ENCODE measurements at places on chromosomes 16 and 17.

DNA sequence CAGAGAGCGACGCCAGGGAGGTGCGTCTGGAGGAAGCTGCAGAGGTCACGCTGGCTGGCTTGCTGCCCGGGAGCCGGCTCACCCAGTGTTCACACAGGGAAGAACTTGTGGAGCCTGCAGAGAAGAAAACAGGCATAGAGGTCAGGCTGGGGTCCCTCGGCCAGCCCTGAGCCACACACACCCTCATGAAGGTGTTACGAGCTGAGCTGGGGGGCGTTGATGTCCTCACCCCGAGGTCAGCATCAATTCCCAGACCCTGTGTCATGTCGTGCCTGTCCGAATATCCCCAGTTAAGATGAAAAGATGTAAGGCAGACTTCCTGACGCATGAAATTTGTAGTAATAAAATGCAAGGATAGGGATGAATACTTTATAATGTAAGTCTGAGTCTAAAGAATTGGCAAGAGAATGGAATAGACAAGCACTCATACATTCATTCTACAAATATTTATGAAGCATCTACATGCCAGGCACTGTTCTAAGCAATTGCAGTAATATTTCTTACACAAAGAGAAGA lies 77.1 kb downstream of the USP31 start:
- DNase-seq = no peak

DNA sequence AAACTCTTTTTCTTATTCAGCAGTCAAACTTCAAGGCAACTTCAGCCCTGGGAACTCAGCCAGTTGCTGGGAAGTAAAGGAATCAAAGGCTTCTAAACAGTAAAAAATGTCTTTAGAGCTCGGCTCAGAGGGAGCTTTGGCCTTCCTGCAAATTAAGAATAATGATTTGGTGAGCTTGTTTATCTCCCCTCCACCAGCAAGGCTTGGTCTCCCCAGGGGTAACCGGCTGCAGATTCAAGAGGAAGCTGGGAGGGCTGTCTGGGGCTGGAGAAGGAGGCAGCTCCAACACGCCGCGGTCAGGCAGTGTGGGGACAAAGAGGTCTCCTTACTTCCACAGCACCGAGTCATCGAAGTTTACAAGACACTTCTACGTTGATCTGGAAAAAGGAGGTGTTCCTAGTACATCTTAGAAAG lies 17.7 kb upstream of the DOC2B start:
- DNase-seq = no peak

DNA sequence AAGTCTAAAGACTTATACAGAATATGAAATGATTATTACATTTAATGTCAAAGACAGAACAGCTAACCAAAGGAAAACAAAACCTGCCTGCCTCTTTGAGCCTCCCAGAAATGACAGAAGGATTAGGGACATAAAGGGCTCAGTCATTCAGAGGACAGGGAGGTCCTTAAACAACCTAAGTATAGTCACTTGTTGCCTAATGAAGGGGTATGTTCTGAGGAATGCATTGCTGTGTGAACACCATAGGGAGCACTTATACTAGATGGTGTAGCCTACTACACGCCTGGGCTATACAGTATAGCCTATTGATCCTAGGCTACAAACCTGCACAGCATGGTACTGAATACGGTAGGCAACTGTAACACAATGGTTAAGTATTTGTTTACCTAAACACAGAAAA lies 106.4 kb downstream of the PARN start:
- no peak for DNase-seq

DNA sequence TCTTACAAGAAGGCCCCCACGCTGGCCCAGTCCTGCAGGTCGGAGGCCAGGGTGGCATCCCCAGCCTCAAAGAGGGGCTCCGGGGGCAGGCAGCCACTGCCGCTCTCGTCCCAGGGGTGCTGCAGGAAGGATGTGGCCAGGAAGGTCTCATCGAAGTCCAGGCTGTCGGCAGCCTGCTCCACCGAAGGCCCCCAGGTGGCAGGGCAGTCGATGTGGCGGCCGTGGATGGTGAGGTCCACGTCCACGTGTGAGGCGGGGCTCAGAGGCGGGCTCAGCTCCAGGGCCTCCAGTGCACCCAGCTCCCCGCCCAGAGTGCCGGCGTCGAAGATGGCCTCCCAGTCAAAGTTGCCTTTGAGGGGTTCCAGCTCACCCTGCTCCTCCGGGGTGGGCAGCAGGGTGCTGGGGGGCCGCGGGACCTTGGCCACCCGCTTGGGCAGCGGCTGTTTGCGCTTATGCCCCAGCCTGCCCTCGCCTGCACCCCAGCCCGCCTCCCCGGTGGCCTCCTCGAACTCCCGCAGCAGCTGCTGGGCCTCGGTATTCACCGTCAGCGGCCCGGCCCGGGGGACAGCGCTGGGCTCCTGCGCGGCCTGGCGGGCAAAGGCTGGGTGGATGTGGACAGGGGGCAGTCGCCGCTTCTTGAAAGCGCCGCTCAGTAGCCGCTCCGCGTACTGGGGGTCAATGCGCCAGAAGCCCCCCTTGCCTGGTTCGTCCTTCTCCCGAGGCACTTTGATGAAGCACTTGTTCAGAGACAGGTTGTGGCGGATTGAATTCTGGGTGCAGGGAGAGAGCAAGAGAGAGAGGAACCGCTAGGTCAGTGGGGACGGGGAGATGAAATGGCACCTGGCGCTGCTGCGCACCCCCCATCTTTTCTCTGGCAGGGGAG lies 3.5 kb downstream of the FOXJ1 start:
- DNase-seq = no peak

- DNase-seq = no peak
Observed at GRCh38 chr17:13087802-13088201, 70.0 kb upstream of the ELAC2 start.

- DNase-seq = no peak
Observed at GRCh38 chr17:55186937-55187770, 77.6 kb upstream of the HLF start.

DNA sequence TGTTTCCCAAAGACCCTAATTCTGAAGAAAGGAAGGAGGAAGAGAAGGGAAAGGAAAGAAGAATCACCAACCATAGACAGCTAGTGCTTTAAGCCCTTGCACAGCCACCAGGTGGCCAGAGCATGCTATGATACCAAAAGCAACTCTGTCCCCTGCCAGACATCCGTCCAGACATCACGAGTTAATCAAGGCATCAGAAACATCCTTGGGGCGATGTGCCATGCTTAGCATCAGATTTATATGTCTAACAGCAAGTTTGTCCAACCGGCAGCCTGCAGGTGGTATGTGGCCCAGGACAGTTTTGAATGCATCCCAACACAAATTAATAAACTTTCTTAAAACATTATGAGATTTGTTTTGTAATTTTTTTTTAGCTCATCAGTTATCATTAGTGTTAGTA lies 2.9 kb upstream of the CRYBA1 start:
- peak; percentile 51 for DNase-seq

DNA sequence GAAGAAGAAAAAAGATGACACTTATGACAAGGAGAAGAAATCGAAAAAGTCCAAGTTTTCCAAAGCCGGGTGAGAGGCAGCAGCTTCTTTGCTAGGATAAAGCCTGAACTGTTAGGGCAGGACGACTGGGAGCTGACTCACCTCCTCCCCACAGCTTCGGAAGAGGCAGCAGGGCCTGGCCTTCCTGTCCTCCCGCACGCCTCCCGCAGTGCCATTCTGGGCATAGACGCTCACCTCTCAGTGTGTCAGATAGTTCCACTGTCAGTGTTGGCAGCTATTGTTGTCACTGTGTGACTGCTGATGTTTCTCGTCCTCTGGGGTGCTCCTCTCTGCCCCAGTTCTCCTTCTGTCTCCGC lies 12.6 kb downstream of the UBN1 start:
- peak; percentile 32 for DNase-seq

DNA sequence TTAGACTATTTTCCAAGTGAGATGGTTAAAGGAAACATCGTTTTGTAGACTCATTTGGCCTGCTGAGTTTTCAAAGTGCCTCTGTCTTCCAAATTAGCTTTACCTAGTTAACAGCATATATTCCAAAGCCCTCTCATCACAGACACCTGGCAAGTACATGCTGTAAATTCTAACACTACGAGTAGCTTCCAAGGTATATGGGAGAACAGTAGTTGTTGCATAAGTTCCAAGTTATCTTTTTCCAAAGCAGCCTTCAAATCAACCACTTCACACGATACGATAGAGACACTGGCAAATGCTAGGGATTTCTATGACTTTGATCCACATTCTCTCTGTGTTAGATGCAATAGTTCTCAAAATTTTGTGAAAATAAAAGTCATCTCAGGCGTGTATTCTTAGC lies 299.3 kb downstream of the CNTNAP4 start:
- no peak for DNase-seq

DNA sequence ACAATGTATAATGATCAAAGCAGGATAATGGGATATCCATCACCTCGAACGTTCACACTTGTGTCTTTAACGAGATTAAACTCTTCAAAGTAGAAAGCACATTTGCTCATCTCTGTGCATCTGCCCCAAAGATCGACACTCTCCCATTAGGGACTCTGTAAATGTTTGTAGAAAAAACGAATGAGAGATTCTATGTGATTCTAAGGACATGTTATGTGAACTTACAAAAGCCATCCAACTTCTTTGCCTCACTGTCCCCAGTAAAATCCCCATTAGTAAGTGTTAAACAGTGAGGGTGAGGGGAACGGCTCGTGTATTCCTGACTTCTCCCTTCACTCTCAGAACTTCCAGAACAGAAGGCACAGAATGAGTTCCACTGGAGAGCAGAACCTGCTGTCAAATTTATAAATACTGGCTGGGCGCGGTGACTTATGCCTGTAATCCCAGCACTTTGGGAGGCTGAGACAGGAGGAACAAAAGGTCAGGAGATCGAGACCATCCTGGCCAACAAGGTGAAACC lies 134.1 kb downstream of the WSCD1 start:
- no peak for DNase-seq

GRCh38 chr16:22664561-22664997 lies 149.4 kb upstream of the HS3ST2 start:
- no peak for DNase-seq

GRCh38 chr16:75112734-75113491 lies 3.7 kb downstream of the LDHD start:
- no peak for DNase-seq

DNA sequence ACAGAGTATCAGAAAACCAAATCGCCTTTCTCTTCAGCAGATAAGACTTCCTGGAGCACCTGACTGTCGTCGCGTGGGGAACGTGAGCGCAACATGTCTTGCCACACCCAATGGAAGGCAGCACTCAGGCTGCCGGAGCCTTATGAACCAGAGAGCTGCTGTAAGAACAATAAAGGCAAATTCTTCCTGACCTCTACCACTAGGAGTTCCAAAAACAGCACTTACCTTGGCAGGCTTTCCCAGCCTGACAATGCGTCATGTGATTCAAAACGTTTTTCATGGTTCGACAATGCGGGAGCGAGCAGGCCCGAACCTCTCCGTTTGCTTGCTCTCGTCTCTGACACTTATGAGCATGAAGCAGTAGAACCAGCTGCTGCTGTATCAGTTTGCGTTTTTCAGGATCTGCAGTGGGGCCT lies 75.8 kb upstream of the TRAP1 start:
- no peak for DNase-seq

GRCh38 chr17:75232786-75233185 lies 27.3 kb downstream of the NUP85 start:
- DNase-seq = no peak

- DNase-seq = peak; percentile 75
Observed at GRCh38 chr17:48051706-48052486, 3.7 kb downstream of the NFE2L1 start.

DNA sequence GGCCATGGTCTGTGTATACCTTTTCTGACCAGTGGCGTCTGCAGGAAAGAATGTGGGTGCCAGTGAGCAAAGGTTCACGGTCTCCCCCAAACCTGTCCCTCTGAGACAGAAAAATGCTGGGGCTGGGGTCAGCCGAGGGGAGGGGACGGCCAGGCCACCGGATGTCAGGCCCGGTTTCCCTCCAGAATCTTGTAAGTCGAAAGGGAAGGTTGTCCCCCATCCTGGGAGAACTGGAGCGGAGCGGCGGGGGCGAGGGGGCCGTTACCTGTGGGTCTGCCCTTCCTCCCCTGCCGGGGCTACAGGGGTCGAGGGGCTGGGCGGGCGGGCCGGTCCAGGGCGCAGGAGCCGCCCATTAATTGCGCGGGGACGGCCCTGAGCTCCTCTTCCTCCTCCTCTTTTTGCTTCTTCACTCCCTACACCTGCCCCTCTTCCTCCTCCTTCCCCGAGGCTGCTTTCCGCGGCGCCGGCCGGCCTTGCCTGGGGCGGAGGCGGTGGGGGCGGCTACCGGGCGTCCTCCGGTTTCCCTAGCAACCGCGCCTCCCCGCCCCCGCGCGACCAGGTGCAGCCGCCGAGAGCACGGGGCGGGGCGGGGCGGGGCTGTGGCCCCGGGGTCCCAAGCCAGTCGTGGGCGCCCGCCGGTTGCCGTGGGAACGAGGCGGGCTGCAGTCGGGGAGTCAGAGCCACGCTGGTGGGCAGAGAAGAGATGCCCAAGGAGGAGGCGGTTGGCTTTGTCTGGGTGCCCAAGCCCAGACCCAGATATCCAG lies at the start of gene MARCHF10:
Gene MARCHF10 (minus strand): TSS at position 503 of the 764 bp plus-strand sequence. CDS start 6,579 bp downstream, outside the sequence.
- no peak for DNase-seq

GRCh38 chr16:84065536-84066132 lies 23.0 kb upstream of the SLC38A8 start:
- DNase-seq = peak; percentile 50

GRCh38 chr17:77676237-77676661 lies 282.3 kb upstream of the TNRC6C start:
- DNase-seq = no peak

- no peak for DNase-seq
Observed at GRCh38 chr17:42282478-42283080, 5.7 kb upstream of the STAT5A start.

DNA sequence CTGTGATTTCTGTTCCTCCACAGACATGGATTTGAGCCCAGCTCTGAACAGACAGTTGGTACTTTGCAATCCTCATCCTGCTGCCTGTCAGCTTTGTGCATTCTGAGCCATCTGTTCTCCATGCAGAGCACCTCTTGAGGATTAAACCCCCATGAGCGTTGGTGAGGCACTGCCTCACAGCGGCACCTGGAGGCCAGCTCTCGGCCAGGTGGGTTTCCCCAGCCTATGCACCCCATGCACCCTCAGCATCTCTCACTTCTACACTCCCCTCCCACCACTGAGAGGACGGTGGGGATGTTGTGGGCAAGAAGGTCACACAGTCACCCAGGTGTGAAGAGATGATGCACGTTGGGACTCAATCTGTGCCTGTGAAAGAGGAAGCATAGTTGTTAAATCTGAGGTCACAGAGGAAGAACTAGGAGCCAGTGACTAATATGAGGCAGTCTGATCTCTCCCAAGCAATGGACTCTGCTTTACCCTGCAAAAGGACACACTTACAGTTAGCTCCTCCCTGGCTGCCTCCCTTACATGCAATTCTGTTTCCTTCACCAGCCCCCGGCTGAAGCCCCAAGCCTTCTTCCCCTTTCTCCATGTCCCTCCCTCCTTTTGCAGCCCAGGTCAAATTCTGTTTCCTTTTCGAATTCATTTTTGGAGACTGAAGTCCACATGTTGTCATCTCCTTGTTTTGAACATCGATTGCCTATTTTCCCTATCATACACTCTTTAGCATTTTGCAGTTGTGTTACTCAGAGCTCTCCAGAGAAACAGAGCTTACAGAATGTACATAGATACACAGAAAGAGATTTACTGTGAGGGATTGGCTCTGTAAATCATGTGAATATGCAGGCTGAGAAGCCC lies 58.5 kb downstream of the HS3ST3B1 start:
- DNase-seq = no peak

GRCh38 chr17:39995438-39995837 lies 14.8 kb downstream of the PSMD3 start:
- no peak for DNase-seq
